ENCODE measurements at places on chromosomes 1 and 21. TPM values are rescaled to one million over a fixed set of nuclear protein-coding genes. Genes with fewer than 3 reads are reported as not detected.

The KCNE2 gene
- 1.0 TPM for total RNA-seq

The IFNLR1 gene
- 18.8 TPM for total RNA-seq

The OR2G6 gene
- not detected for total RNA-seq

The QSOX1 gene
- 96.4 TPM for total RNA-seq

The TCHH gene
- not detected for total RNA-seq

The KCNC4 gene
- 4.9 TPM for total RNA-seq

The PLA2G2C gene
- total RNA-seq, result not detected

The RBP7 gene
- total RNA-seq, result 1.7 TPM

The SELP gene
- 1.9 TPM for total RNA-seq

The LCE1A gene
- not detected for total RNA-seq

The FMO3 gene
- total RNA-seq, result 0.22 TPM

The CGN gene
- 247 TPM for total RNA-seq

The RAD54L gene
- 8.0 TPM for total RNA-seq

The CD244 gene
- total RNA-seq, result 1.4 TPM

The HSD3B2 gene
- total RNA-seq, result 14.7 TPM

The OVAAL gene
- total RNA-seq, result not detected

The ARHGAP30 gene
- total RNA-seq, result 3.8 TPM

The CD2 gene
- total RNA-seq, result 7.7 TPM

The AXDND1 gene
- 10.2 TPM for total RNA-seq

The NR1I3 gene
- not detected for total RNA-seq

The NR0B2 gene
- total RNA-seq, result 0.43 TPM

The SPRR2A gene
- not detected for total RNA-seq

The DISP1 gene
- total RNA-seq, result 15.8 TPM

The KRTAP7-1 gene
- total RNA-seq, result not detected

The SPRR1A gene
- total RNA-seq, result not detected

The PIK3CD gene
- 4.8 TPM for total RNA-seq

The TEX38 gene
- total RNA-seq, result not detected

The CLEC20A gene
- not detected for total RNA-seq

The VAMP4 gene
- 15.0 TPM for total RNA-seq

The GSTM5 gene
- 6.1 TPM for total RNA-seq

The FCMR gene
- 5.6 TPM for total RNA-seq

The STUM gene
- 18.4 TPM for total RNA-seq

The ARL8A gene
- total RNA-seq, result 41.2 TPM

The TMEM269 gene
- not detected for total RNA-seq

The TNN gene
- total RNA-seq, result not detected

The TSPEAR gene
- total RNA-seq, result not detected

The CFAP141 gene
- total RNA-seq, result not detected

The A3GALT2 gene
- not detected for total RNA-seq

The B4GALT2 gene
- total RNA-seq, result 33.6 TPM

The CSF3R gene
- 4.7 TPM for total RNA-seq

The BGLAP gene
- 2.4 TPM for total RNA-seq

The PLA2G4A gene
- total RNA-seq, result 26.8 TPM

The AIRE gene
- total RNA-seq, result 0.16 TPM

The AJAP1 gene
- total RNA-seq, result 0.17 TPM

The CDK18 gene
- total RNA-seq, result 37.0 TPM

The HSPG2 gene
- 142 TPM for total RNA-seq

The OLFML2B gene
- 5.0 TPM for total RNA-seq

The SLC1A7 gene
- 0.98 TPM for total RNA-seq

The LRRC3 gene
- total RNA-seq, result 17.9 TPM

Data from mucosa of descending colon (tissue), 3 donors.